ENCODE measurements at places on chromosomes 7 and 10. TPM values are rescaled to one million over a fixed set of nuclear protein-coding genes. Genes with fewer than 3 reads are reported as not detected.

DNA sequence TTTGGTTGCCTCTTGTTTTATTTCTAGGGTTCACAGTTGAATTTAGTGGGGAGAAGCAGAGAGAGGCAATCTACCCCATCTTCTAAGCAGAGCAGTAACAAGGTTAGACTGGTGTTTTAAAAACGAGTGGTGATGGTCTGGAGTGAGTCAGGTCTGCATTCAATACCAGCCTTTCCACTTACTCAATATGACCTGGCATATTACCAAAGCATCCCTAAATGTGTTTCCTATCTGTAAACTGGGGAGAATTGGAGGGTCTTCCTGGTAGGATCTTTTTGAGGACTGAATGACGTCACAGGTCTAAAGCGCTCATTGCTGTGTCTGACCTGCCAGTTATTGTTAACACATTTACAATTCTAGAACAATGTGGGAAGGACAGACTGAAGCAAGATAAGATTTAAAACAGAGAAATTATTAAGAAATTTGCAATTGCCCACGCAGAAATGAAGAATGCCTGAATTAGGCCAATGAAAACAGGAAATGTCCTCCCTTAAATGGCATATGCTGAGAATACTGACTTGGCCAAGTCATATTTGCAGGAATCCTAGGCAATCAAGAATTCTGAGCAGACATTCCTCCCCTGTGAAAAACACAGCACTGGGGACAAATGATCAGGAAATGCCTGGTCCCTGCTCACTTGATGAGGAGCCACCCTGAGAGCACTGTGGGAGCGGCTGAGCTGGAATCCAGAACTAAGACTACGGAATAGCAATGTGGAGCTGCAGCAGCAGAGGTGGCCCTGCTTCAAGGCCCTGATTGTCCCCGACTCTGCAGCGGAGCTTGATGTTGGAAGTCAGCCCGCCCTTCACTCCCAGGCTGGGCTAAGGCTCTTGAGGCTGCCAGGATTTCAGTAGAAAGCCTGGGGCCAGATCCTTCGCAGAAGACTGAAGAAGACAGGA, 184.5 kb upstream of the CXCL12 start:
- no peak for DNase-seq

SVIL gene
- 70.6 TPM for polyA plus RNA-seq

HOGA1 gene
- 1.7 TPM for polyA plus RNA-seq

RAB19 gene
- not detected for polyA plus RNA-seq

FGFBP3 gene
- polyA plus RNA-seq = 0.66 TPM

DNA sequence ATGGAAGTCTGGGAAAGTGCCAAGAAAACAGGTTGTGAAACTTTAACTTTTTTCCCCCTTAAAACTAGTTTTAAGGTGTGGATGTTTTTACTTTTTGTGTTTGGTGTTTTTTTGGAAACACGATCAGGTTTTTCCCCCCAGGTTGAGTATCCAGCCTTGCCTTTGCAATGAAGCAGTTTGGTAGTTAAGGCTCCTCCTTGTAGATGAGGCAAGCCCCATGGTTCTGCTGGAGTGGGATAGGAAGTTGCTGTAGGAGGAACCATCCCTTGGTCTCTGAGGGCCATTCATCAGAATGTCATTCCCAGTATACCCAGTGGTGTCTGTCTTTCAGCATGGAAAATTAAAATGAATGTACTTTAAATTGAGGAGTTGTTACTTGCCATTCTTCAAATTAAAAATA, 2.7 kb downstream of the CUL1 start:
- no peak for DNase-seq

GRCh38 chr7:23438171-23438570, 32.1 kb downstream of the IGF2BP3 start:
- DNase-seq = no peak

GRCh38 chr10:13206546-13207443, 27.4 kb downstream of the UCMA start:
- no peak for DNase-seq
